Left lung (tissue), 14 donors: ENCODE measurements at places on chromosomes 5 and 9. TPM values are rescaled to one million over a fixed set of nuclear protein-coding genes. Genes with fewer than 3 reads are reported as not detected.

PTGES gene
- total RNA-seq: 3.2 TPM

PCDHB10 gene
- total RNA-seq: 1.5 TPM

ORM1 gene
- 6.9 TPM for total RNA-seq

KCNT1 gene
- total RNA-seq: 0.26 TPM

FLT4 gene
- 24.1 TPM for total RNA-seq

GRCh38 chr9:121956808-121957207 is 136.3 kb downstream of the TTLL11 start:
- no peak for DNase-seq
- no peaks in the 10 kb centered on the region for H3K27me3 ChIP-seq
- H3K4me1 ChIP-seq: no peaks in the 10 kb centered on the region
- no peak overlapping the region for H3K4me3 ChIP-seq
- H3K36me3 ChIP-seq: no peaks in the 10 kb centered on the region

DNA sequence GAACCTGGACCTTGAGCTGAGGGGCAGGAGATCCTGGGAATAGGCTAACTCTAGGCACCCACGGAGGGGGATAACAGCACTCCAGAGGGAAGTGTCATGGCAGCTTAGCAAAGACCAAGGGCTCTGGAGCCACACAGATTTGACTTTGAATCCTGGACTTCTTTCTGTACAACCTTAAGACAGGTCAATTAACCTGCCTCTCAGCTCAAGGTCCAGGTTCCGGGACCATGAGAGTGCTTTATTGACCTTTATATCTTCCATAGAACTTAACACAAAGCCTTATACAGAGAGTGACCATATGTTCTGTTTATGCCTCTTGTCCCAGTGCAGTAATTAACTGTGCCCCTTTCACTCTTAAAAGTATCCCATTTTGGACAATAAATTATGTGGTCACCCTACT is 90.5 kb upstream of the LRRTM2 start:
- DNase-seq: no peak
- no peaks in the 10 kb centered on the region for H3K27me3 ChIP-seq
- H3K27ac ChIP-seq: no peak overlapping the region
- H3K36me3 ChIP-seq: no peaks in the 10 kb centered on the region

- no peak for DNase-seq
- H3K4me3 ChIP-seq: no peak overlapping the region
- H3K27me3 ChIP-seq: no peaks in the 10 kb centered on the region
These were observed 2.9 kb downstream of the TNIP1 start for GRCh38 chr5:151077967-151078366.

DNA sequence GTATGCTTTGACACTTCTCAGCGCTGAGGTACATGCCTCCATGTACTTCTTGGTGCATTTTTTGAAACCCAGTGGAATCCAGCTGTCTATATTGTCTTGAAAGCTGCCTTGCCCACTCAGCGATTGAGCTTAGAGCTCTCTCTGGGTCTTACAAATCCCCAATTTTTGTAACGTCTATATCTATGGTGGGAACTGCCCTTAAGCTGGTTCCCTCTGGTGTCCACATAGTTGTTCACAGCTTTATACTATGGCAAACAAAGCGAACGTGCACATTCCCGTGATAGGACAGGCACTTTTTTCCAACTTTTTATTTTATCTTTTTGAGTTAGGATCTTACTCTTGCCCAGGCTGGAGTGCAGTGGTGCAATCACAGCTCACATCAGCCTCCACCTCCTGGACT is 20.9 kb downstream of the CDHR2 start:
- H3K4me3 ChIP-seq: no peak overlapping the region
- peaks cover 42% of the 10 kb centered on the region for H3K27me3 ChIP-seq
- no peaks in the 10 kb centered on the region for H3K4me1 ChIP-seq
- H3K27ac ChIP-seq: no peak overlapping the region
- H3K36me3 ChIP-seq: no peaks in the 10 kb centered on the region

- H3K4me3 ChIP-seq: no peak overlapping the region
- no peak overlapping the region for H3K27ac ChIP-seq
- no peak for DNase-seq
- no peaks in the 10 kb centered on the region for H3K27me3 ChIP-seq
- H3K4me1 ChIP-seq: no peaks in the 10 kb centered on the region
These were observed 355.5 kb downstream of the TLR4 start for GRCh38 chr9:118059484-118060278.

DNA sequence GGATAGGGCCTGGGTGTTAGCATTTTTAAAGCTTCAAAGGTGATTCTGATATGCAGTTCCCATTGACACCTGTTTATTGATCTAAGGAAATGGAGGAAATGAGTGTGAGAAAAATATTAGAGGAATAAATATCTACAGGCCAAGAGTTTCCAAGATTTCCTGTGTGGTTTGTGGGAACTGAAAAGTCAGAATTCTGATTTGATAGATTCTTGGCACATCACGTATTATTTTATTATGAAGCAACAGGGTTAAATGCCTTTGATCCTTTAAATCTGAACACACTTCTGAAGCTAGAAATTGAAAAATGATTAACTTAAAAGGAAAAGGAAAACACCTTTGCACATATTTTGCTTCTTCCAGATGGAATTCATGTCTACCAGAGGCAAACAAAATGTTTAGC is 113.7 kb downstream of the CD180 start:
- no peaks in the 10 kb centered on the region for H3K36me3 ChIP-seq
- no peaks in the 10 kb centered on the region for H3K27me3 ChIP-seq

DNA sequence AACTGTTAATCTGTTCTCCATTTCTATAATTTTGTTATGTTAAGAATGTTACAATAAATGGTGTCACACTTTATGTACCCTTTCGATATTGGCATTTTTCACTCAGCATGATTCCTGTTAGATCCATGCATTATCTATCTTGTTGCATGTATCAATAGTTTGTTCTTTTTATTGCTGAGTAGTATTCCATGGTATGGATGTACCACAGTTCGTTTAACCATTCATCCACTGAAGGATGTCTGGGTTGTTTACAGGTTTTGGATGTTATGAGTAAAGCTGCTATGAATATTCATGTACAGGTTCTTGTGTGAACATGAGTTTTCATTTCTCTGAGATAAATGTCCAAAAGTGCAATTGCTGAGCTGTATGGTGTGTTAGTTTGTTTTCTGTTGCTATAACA is 26.3 kb upstream of the CCDC112 start:
- H3K27ac ChIP-seq: no peak overlapping the region
- DNase-seq: no peak
- H3K27me3 ChIP-seq: no peaks in the 10 kb centered on the region
- no peak overlapping the region for H3K4me3 ChIP-seq

- H3K36me3 ChIP-seq: no peaks in the 10 kb centered on the region
- H3K4me3 ChIP-seq: no peak overlapping the region
- DNase-seq: no peak
These were observed 70.8 kb upstream of the STARD4 start for GRCh38 chr5:111582993-111583601.

- no peak overlapping the region for H3K4me3 ChIP-seq
- DNase-seq: no peak
- no peak overlapping the region for H3K27ac ChIP-seq
- no peaks in the 10 kb centered on the region for H3K27me3 ChIP-seq
- no peaks in the 10 kb centered on the region for H3K36me3 ChIP-seq
These were observed 95.4 kb downstream of the CAVIN4 start for GRCh38 chr9:100673249-100673648.

DNA sequence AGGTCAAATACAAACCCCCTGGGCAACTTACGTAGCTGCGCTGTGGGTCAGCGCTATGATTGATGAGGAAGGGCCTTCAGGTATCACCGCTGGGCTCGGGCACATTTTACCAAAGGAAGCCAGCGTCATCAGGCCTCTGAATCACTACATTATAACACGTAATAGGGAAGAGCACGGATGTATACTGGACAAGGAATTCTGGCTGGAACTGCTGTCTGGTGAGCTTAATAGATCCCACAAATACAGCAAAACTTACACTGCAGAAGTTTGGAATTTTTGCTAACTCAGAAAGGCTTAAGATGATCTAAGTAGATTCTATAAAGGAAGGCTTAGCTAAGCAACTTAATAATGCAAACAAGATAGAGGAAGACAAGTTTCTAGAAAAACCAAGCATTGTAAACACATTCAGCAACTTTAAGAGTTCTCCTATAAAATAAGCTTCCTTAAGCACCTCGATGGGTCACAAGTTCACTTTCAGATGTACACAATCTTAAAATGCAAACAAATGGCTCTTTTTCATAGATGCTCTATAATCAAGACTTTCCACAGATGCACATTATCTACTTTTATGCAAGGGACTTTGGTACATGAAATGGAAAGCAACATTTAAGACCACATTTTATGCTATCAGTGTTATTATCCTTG is 360.1 kb upstream of the PANK3 start:
- DNase-seq: no peak
- no peaks in the 10 kb centered on the region for H3K27me3 ChIP-seq
- H3K4me3 ChIP-seq: no peak overlapping the region
- no peaks in the 10 kb centered on the region for H3K4me1 ChIP-seq
- no peaks in the 10 kb centered on the region for H3K36me3 ChIP-seq

DNA sequence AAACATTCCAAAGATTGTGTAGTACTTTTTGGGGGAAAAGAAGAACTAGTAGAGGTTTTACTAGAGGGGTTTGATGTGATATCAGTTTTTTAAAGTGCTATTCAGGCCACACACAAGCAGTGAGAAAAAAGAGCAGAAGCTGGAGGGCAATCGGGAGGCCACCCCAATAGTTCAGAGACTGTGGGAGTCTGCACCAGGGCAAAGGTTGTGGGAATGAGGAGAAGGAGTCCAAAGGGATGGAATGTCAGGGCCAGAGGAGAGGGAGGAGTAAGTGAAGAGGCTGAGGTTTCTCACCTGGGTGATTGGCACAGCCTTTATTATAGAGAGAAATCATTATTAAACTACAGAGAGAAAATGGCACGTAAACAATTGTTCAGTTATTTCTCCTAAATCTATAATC is 134.9 kb upstream of the RAD23B start:
- H3K4me3 ChIP-seq: no peak overlapping the region
- DNase-seq: no peak
- H3K4me1 ChIP-seq: no peaks in the 10 kb centered on the region
- no peaks in the 10 kb centered on the region for H3K36me3 ChIP-seq

DNA sequence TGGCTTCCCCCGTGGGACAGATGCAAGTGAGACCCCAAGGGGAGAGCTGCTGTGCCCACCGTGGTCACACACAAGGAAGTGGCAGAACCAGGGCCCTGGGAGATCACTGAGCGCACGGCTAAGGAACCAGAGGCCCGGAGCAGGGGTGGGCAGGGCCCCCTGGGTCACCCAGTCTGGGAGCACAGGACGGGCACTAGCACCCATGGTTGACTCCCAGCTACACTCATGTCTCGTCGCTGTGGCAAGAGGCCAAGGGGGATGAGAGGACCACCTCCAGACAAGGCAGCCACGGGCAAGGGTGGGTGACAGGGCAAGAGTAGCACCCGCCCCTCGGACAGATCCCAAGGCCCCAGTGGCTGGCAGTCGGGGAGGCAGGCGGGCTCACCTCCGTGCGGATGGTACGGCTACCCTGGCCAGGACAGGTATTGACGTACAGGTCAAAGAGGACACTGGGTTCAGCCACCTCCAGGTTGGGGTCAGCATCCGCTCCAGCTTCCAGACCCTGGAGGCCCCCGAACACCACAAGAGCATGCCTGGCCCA is 5.1 kb downstream of the ENDOG start:
- no peak overlapping the region for H3K27ac ChIP-seq
- DNase-seq: no peak
- no peak overlapping the region for H3K4me3 ChIP-seq
- peaks cover 18% of the 10 kb centered on the region for H3K4me1 ChIP-seq

DNA sequence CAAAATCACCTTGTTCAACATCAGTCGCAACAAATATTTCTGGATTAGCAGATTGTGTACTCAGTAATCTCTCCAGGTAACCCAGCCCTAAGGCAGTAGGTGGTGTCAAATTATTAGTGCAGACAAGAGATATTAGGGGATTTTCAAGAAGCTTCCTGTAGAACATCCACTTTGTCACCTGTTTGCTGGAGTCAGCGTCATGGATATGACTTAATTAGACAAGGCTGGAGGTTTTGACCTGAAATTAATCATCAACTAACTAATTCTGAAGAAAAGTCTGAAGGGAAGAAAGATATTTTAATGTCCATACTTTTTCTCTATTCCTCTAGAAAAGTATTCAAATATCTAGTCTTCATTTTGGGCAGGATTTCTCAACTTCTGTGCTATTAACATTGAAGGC is 91.4 kb upstream of the CCDC112 start:
- no peaks in the 10 kb centered on the region for H3K36me3 ChIP-seq
- H3K4me1 ChIP-seq: no peaks in the 10 kb centered on the region
- H3K27ac ChIP-seq: no peak overlapping the region
- H3K27me3 ChIP-seq: no peaks in the 10 kb centered on the region
- H3K4me3 ChIP-seq: no peak overlapping the region

DNA sequence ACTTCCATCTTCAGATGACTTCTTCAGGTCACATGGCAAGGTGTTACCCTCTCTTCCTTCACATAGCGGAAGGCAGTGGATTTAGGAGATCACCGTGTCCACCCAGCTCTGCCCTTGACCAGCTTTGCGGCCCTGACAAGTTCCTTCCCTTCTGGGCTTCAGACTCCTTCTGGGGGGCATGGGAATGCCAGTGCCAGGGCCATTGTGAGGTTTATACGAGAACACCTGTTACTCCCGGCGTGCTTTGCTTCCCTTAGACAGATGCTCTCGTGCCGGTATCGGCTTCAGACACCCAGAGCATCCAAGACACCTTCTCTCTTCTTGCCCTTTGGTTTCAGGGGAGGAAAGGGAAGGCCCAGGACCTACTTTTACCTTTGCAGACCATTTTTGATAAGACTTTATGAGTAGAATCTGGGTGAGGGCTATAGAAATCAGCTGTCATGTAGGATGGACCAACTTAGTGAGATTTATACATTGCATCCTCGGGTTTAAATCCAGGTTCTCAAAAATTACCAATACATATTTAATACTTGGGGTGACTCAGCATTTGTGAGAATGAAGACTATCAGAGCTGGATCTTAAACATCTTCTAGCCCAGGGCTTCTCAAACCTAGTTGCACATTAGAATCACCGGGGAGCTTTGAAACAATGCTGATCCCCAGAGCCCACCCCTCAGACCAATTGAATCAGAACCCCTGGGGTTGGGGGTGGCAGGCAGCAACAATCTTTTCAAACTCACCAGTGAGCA is 138.2 kb downstream of the MVB12B start:
- H3K4me3 ChIP-seq: no peak overlapping the region
- DNase-seq: no peak
- H3K4me1 ChIP-seq: peaks cover 26% of the 10 kb centered on the region

DNA sequence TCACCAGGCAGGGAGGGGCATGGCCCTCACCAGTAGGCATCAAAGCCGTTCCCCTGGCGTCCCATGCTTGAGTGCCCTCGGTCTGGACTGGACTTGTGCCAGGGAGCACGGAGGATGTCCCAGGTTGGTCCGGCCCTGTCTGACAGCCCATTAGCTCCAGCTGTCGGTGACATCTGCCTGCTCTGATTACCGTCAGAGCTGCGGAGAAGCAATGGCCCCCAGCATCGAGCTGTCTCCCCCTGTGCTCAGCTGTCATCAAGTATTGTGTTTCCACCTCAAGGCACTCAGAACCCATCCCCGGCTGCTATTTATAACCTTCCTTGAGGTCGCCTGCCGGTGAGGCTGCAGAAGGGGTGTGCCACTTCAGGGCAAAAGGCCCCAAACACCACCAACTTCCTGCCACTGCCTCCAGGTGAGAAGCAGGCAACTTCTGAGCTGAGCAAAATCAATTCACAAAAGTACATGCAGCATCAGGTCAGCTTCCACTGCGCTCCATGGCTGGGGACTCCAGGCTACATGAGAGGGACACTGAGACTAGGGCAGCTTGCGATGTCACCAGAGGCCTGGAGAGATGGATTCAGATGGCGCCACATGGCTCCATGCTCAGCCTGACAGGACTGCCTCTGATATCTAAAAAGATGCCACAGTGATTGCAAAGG is 142.7 kb downstream of the C5orf15 start:
- no peak overlapping the region for H3K4me3 ChIP-seq
- H3K36me3 ChIP-seq: no peaks in the 10 kb centered on the region
